ENCODE measurements at places on chromosomes 12 and 14.

- no peak for DNase-seq
Measured at GRCh38 chr12:132353811-132354210, 24.4 kb upstream of the GALNT9 start.

GRCh38 chr14:101839661-101840060, 78.2 kb downstream of the PPP2R5C start:
- DNase-seq = no peak

DNA sequence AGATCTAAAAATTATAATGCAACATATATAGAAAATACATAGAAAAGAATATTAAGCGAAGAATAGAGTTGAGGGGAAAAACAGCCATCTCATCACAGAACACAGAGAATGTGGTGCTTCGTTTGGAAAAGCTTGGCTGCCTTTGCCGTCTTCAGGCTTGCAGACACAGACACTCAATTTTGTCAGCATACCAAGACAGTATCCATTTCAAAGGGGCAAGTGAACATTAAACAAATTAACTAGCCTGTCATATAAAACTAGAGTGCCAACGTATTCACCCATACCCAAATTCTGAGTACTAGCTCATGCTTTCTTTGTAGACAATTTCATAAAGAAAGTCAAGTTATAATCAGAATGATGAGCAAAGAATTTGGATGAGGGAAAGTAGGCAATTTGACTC, 40.5 kb downstream of the DMAC2L start:
- DNase-seq = no peak

GRCh38 chr12:50404307-50404706, 3.6 kb downstream of the LARP4 start:
- DNase-seq = no peak

DNA sequence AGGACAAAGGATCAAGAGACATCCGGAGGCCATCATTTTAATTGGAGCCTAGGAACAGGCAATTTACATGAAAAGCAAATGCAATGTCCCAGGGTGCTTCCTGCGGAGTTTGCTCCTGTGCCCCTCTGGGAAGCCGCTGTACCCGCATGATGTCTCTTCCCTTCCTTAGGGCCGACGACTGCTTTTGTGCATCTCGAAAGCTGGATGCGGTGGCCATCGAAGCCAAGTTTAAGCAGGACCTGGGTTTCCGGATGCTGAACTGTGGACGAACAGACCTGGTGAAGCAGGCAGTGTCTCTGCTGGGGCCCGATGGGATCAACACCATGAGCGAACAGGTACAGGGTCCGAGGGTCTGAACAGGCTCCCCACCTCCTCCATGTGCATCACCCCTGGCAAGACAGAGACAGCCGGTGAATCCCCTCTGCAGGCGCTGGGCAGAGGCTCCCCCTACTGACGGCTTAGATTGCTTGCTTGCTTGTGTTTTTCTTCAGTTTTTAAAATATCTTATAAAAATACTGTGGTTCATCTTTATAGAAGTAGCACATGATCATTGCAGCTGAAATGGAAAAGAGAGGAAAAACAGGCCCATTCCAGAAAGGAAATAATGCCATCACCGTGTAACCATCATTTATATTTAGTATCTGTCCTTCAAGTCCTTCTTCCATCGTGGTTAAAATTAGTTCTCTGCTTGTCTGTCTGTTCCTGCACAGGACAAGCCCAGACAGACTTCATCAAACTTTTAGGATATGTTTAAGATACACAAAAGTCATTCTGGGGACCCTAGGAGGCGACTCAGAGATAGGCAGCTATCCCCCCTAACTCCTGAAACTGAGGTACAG, 75.4 kb upstream of the PWP1 start:
- peak; percentile 4 for DNase-seq

GRCh38 chr14:67192366-67192765, 3.1 kb downstream of the GARIN2 start:
- no peak for DNase-seq

DNA sequence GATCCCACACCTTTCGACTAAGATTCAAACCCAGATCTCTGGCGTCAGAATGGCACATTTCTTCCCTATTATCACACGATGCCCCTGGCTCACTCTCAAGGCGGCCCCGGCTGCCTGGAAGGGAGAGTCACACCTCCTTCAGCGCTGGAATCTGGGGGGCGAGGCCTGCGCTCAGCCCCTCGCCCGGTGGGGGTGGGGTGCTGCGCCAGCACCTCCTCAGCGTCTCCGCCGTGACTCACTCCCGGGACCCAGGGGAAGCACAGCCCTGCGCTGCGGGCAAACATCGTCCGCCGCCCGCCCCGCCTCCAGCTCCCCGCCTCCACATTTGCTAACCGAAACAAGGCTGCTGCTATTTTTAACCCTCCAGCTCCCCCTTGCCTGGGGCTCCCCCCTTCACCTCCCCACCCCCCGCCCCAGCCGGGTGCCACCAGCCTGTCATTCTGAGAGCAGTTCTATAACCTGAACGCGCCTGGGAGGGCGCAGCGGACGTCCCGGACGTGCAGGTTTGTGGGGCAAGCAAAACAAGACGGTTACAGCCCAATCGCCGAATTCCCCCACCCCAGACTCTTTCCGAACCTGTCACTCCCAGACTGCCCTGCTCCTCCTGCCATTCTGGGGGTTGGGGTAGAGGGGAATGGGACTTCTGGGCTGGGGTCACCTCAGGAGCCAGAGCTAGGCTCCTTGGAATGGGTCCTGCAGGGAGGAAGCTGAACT, 6.7 kb downstream of the HDAC7 start:
- DNase-seq = peak; percentile 94

DNA sequence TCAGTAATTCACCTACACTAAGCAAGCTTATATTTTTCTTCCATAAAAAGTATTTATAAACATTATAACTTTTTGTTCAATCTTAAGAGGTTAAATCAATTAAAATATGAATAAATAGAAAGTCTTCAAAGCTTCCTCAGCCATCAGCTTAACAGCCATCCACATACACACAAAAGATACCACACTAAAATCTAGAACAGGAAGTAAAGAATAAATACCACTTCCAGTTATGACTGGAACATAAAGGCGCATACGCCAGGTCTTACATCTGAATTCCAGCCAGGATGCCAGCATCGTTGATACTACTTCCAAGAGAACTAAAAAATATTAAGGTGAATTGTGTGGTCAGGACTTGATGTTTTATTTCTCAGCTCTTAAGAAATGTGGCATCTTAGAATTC, 17.0 kb downstream of the SIX1 start:
- DNase-seq = no peak

GRCh38 chr14:78836777-78837176, 666.6 kb downstream of the NRXN3 start:
- no peak for DNase-seq

GRCh38 chr12:47736877-47737676, 11.8 kb upstream of the ENDOU start:
- DNase-seq = no peak

DNA sequence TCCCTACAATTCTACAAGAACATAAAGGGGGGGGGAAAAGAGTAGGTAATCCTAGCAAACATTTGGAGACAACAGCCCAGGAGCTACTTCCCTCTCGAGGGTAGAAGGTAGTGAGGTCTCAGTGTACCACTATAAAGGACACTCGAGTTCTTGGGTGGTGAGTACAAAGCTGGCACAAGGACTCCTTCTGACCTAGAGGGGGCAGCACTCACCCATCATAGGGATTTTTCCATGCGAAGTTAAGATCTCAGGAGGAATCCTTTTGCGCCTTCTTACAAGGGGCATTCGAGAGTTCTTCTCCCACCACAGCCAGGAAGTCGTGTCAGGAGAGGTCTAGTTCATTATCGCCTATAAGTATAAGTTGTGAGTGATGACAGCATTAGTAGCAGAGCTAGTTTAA, 200.2 kb upstream of the RBM19 start:
- no peak for DNase-seq

DNA sequence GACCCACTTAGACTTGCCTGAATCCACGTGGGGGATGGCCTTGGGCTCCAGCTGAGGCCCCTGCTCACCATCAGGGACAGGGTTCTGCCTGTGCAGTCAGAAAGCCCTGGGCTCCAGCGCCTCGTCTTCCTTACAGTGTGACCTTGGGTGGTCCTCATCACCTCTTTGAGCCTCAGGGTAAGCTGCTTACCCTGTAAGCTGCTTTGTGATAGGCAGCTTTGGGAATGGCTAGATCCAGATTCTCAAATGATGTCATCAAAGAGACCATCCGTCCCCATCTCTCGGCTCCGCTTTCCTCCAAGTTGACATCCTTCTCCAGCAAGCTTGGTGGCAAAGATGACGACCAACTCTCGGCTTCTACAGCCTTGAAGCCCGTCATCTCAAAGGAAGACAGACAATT, 127.0 kb downstream of the ADCK1 start:
- no peak for DNase-seq

DNA sequence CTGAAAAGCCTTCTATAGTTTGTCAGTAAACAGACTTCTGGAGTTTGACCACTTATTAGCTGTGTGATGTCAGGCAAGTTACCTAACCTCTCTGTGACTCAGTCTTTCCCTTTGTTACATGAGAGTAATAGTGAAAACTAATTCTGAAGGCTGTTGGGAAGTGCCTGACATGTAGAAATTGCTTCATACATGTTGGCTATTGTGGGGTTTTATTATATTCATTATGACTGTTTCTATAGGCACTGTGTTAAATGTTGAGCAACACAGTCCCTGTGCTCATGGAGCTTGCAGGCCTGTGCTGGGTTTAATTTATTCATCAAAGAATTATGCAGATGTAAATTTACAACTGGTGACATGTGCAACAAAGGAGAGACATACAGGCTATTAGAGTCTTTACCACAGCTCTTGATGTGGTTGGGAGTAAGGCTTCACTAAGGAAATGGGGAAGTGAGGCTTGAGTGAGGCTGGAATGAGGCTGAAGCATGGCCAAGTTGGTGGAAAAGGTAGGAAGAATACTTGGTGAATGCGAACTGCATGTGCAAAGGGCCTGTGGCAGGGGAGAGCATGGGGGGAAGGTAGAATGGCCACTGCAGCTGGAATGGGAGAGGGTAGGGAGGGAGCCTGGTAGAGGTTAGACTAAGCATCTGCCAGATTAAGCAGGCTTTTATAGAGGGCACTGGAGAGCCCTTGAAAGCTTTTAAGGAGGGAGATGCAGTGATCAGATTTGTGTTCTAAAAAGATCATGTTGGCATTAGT, 236.4 kb upstream of the CRY1 start:
- no peak for DNase-seq

DNA sequence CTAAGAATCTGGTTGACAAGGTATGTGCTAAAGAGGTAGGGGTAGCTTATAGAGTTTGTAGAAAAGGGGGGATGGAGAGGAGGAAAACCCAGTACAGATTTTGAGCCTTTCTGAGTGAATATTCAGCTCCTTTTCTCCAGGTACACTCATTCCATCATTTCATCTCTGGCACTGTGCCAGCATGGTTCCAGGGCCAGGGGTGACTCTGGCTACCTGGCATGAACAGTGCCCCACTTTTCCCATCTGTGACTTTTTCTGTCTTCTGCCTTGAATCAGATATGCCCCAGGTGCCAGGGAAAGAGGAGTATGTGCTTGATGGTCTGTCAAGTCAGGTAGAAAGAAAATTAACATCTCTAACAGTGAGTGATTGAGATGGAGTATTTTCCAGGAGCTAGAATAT, 175.7 kb downstream of the CACNA1C start:
- no peak for DNase-seq

GRCh38 chr14:97453991-97454390, 656.8 kb downstream of the VRK1 start:
- no peak for DNase-seq

- no peak for DNase-seq
Measured at GRCh38 chr12:119931402-119931801, 54.3 kb upstream of the CIT start.

DNA sequence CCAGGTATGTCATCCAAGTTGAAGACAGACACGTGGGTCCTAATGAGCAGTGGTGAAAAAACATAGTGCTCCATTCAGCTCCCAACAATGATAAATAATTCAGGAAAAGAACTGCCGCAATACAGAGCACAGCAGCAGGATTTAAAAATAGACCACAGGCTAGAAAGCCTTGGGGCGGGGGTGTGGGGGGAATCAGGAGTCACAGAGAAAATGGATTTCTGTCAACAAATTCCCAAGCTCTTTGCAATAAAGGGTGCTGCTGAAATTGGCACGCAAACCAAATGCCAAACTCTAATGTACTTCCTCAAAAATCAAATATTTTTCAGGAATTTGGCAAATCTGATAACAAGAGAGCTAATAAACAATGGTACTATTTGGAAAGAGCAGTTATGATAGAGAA, 58.6 kb downstream of the R3HDM2 start:
- no peak for DNase-seq

DNA sequence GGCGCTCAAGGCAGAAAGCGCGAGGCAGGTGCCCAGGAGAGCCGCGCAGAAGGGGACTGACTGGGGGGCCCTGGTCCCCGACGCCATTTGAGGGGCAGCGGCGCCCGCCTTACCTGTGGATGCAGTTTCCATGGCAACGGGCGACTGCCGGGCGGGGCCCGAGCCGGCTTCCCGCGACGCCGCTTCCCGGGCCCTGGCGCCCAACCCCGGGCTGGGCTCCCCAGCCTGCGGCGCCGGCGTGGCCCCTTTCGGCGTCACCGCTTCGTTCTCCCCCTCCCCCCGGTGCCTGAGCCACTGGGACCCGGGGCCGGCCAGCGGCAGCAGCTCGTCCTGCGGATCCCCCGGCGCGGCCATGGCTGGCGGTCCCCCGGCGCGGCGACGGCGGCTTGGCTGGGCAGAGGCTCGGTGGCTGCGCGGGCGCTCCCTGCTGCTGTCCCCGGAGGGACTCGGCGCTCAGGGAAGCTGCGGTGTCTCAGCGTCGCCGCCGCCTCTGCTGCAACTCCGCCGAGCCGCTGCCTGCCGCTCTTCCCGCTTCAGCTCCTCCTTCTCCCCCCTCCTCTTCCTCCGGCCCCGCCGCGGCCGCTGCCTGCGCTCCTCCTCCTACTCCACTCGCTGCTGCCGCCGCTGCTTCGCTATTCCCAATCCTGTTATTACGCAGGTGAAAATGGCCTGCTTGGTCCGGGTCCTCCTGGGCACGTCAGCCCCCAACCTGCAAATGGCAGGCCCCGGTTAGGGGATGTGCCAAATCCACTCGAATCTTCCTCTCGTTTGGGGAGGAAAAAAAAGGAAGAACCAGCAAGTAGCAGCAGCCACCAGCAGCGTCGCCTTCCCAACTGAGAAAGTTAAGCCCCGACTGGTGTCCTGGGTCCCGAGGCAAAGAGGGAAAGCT, at the start of gene RTN1:
Gene RTN1 (minus strand): TSS at position 500 of the 889 bp plus-strand sequence. CDS start 146 bp downstream, at position 354.
- DNase-seq = no peak

DNA sequence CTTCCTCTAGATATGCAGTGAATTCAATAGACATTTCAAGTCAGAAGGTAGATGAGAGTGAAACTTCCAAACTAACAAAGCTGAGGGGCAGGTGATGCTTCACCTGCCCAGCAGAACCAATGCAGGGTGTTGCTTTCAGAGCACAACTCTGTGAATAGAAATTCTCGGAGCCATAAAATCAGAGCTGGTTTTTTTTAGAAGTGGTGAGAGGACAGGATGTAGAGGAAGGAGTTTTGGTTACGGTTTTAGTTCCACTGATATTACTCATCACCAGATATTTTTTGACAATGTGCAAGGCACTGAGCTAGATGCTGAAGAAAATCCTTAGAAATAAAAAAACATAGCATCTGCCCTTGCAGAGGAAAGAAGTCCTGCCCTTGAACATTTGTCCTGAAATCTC, 62.2 kb downstream of the BMP4 start:
- DNase-seq = no peak

GRCh38 chr12:104852102-104852501, 106.0 kb downstream of the SLC41A2 start:
- no peak for DNase-seq

- DNase-seq = no peak
Measured at GRCh38 chr12:129868575-129868974, 35.2 kb downstream of the TMEM132D start.

GRCh38 chr12:120007272-120007671, 18.2 kb downstream of the BICDL1 start:
- peak; percentile 60 for DNase-seq

All from stimulated activated CD4-positive, alpha-beta T cell treated with anti-CD3 and anti-CD28 coated beads, TNF-alpha, amount 100 ng/mL, for 48 hours (primary cell).